ENCODE measurements at places on chromosomes 5 and 9.

DNA sequence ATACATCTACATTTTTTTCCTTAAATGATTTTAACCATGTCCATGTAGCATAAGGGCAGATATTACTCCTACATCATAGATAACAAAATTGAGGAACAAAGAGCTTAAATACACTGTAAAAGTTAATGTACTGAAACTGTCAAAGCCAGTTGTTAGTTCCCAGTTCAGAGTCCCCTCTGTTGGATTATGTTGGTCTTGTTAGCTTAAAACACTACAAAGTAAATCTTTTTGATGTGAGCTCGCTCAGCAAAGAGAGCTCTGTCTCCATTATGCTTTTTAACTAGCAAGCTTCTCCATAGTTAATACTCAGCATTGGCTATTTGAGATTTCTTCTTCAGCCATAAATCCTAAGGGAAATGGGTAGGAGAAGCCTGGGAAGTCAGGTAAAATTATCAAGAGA is 149.1 kb downstream of the ADAMTS6 start:
- DNase-seq, result no peak

DNA sequence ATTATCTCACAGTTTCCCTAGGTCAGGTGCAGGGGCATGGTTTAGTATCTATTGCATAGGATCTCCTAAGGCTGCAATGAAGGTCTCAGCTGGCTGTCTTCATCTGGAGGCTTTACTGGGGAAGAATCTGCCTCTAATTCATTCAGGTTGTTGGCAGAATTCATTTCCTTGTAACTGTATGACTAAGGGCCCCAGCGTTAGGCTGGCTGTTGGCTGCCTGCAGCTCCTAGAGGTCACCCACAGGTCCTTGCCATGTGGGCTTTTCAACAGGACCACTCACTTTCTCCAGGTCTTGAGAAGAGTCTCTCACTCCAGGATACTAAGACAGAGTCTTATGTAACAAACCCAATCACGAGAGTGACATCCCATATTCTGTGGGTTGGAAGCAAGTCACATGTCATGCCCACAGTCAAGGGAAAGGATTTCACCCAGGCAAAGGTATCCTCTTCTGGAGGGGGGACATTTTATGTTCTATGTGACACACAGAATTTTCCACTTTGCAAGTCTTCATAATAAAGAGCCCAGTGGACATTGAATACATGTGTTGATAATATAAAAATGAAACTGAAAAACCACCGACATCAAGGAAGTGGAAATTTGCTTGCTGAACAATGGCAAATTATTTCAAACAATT is 38.2 kb downstream of the HMHB1 start:
- DNase-seq, result no peak

DNA sequence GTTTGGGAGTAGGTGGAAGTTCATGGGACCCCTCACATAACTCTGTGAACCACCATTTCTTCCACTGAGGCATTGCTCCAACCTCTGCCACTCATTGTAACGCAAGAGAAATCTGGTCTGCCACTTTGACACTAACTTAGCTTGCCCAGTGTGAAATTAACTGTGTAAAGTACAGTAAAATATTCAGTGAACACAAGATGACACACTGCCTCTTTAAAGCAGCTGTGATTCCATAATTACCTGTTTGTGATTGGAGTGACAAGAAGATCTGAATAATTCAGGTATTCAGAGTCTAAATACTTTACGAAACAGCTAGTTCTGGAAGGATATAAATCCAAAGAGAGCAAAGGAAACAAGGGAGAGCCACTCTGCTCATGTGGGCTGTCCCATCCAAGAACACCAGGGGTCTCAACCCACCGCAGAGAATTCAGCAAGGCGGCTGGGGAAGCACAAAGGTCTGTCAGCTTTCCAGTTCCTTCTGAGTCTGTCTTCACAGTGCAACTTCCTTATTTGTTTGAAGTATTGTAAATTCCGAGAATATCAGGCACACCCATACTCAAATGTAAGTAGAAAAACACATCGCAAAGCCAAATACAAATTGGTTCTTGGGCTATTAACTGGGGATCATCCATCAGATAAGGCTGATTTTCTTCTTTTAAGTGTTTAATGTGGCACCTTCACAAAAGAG is 86.9 kb downstream of the GNAQ start:
- no peak for DNase-seq

DNA sequence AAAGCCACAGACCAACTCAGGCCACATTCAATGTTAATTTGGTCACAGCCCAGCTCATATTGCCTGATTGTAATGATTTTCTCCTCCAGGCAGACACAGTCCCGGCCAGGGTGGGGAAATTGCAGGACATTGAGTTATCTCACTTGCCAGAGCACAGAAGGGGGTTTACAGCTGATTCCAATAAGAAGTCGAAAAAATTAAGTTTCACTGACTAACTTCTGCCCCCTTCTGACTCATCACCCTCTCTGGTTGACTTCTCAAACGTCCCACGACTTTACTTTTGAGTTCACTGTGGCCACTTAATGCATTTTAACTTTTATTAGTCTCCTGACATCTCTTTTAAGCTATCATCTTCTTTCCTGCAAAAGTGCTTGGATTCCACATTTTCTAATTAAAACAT is 321.4 kb upstream of the WWC1 start:
- no peak for DNase-seq

GRCh38 chr5:91468651-91469422 is 85.7 kb upstream of the ARRDC3 start:
- no peak for DNase-seq

DNA sequence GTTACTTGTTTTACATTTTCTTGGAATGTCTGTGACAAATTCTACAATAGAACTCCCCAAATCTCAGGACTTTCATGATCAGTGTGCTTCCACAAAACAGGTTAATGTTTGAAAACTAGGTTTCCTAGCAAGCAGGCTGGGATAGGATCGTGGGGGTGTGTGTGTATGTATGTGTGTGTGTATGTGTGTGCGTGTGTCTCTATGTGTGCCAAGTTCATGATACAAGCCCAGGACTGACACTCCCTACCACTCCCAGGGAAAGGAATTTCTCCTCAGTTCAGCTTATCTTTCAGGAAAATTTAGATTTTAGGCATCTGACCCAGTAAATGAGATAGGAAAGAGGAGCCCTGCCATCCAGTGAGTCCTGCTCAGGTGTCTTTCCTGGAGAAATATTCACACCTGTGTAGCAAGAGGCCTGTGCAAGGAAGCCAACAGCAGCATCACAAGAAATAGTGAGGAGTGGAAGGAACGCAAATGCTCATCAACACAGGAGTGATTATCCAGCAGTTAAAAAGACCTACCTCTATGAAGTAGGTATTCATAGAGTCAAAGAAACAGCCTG is 13.8 kb upstream of the ABLIM3 start:
- no peak for DNase-seq

- DNase-seq, result no peak
Observed at GRCh38 chr5:105754056-105754455, 1916.7 kb downstream of the EFNA5 start.

GRCh38 chr5:94992325-94992724 is 292.6 kb downstream of the MCTP1 start:
- no peak for DNase-seq

DNA sequence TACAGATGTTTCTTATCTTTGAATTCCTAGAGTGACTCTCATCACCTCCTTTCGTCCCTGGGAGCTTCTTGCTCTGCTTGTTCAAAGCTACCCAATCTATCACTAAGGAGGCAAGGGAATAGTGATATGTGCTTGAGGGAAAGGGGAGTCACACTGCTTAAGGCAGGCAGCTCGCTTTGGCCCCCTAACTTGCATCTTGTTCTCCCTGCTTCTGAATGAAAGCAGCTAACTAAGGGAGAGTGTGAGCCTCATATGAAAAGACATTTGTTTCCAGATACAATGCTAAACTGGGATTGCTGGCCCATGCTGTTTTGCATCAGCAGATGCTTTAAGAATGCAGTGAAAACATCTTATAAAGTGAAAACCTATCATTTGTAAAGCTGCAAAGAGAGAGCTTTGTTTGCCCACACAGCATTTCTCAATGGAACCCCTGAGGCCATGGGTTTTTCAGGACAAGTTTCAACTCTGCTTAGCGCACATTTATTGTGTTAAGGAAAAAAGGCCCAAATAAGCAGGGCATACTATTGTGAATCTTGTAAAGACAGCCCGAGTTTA is 367.9 kb upstream of the ADAMTSL1 start:
- DNase-seq, result no peak

DNA sequence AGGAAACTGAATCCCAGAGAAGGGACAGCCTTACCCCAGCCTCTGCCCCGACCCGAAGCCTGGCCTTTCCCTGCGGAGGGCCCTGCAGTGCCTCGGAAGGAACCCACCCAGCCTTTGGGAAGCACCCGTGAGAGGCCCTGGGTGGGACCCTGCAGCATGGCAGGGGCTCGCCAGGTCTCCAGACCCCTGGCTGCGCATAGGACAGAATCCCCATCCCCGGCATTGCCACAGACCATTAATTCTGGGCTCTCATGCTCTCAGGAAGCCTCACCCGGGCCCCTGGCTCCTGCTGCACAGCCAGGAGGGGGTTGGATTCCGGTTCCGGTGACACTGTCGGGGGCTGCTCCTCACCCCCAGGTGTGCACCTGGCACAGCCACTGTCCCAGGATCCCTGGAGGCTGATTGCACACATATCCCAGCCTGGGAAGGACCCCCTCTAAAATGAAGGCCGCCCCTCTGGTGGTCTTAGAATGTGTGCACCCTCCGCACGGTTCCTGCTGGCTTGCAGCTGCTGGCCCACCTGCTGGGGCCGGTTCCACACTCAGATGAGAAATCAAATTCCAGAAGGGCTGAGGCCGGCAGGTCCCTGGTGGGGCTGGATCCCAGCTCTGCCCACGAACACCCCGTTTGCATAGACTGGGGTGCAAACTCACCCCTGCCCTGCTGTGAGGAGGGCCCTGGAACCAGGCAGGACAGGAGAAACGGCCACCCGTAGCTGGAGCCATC is 4.7 kb downstream of the EGFL7 start:
- no peak for DNase-seq

- no peak for DNase-seq
Observed at GRCh38 chr5:90813392-90813791, 254.8 kb downstream of the ADGRV1 start.

GRCh38 chr5:160310552-160311295 is 1.6 kb downstream of the CCNJL start:
- DNase-seq, result no peak

GRCh38 chr9:119216651-119217331 is 152.4 kb downstream of the BRINP1 start:
- DNase-seq, result no peak

- no peak for DNase-seq
Observed at GRCh38 chr9:90729351-90729750, 72.3 kb upstream of the SYK start.

GRCh38 chr9:136359774-136360718 is 3.5 kb downstream of the DNLZ start:
- DNase-seq, result no peak

DNA sequence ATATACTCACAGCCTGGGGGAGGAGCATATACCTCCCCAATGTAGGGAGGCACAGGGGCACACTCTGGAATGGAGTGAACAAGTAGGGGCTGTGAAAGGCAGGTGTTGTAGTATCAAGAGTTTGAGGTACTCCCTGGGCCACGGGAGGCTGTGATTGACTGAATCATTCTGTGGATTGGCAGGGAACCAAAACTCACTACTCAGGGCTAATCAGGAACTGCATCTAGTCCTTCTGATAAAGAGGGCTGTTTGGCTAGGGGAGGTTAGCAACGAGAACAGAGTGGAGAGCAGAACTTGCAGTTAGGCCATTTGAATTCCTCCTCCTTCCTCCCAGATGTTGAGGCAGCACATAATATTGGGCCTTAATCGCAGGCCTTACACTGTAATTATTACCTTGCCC is 369.2 kb upstream of the MPDZ start:
- DNase-seq, result no peak

DNA sequence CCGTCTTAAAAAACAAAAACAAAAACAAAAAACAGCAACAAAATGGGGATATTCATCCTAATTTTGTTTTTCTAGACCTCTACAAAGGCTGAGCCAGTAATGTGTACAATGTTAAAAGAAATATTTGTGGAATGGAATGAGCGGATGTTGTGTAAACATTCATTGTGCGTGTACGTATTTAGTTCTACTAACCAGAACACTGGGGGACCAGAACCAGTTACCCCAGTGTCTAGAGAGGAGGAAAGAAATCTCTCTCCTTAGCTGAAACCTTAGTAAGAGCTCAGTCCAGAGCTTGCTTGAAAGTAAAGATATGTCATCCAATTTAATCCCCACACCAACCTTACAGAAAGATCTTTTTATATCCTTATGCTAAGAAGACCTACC is 106.7 kb upstream of the CPEB4 start:
- DNase-seq, result no peak

GRCh38 chr9:129714511-129715061 is 38.3 kb downstream of the PTGES start:
- no peak for DNase-seq

- DNase-seq, result no peak
Observed at GRCh38 chr5:84239494-84239893, 145.2 kb downstream of the EDIL3 start.

- DNase-seq, result no peak
Observed at GRCh38 chr9:5264219-5264595, 33.0 kb downstream of the INSL4 start.

GRCh38 chr5:65120371-65120967 is 351.7 kb downstream of the CWC27 start:
- no peak for DNase-seq

GRCh38 chr9:87554171-87554910 is 56.7 kb downstream of the DAPK1 start:
- no peak for DNase-seq

- DNase-seq, result no peak
Observed at GRCh38 chr5:144121577-144121976, 48.9 kb downstream of the YIPF5 start.

DNA sequence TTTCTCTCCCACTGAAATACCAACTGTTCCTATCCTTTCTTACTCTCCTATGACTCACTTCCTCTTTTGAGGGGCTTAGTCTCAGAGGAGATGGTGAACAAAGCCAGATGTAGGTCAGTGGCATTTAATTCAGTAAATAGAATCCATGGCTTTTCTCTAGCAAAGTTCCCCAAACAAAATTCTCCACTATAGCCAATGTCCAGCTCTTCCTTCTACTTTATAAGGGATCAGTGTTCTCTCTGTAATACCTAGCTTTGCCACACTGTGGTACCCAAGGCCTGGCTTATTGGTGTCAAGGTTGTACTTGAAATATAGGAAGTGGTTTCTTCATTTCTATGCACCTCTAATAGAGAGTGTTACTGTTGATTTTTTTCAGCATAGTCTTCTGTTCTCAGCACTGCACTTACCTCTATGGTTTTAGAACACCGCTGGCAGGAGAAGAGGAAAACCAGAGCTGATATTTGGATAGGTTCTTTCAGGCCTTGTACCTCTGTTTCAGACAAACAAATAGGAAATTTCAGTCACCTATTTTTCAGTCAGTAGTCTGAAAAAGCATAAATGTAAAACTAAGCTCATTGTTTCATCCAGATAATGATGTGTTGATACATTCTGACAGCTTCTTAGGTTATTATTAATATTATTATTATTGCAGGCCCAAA is 40.6 kb upstream of the ITGA2 start:
- DNase-seq, result peak; percentile 7

DNA sequence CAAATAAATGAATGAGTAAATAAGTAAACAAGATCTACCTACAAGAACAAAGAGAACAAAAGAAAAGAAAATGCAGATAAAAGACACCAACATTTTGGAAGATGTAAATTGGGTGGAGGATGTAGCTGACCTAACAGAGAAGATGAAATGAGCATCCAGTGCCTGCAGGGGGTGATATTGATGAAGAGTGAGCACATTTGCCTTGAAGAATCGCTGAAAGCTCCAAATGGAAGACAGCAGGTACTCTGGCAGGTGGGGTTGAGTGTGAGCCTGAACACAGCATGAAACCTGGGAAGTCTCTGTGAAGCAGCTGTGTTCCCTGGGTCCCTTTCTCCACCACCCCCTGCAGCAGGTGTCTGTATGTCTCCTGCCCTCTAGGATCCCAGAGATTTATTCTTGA is 125.6 kb downstream of the NXNL2 start:
- DNase-seq, result no peak

Data from NCI-H2107 (cell line).